ENCODE measurements at places on chromosomes 6 and 20.

GRCh38 chr20:31644701-31645100 lies 7.0 kb downstream of the COX4I2 start:
- DNase-seq, result no peak

DNA sequence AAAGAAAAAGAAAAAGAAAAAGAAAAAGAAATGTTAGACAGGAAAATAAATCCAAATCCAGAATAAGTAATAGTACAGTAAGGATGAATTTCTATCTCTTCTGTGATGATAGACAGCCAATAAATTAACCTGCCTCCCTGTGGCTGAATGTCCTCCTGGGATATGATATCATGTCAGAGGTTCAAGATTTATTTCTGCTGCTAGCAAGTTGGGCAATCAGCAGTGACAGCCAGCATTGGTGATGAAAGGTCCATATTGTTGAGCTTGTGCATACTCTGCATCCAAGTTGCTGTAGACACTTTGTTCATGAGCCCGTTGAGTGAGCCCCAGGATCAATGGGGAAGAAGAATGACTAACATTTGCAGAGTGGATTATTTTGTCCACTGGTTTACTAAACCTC lies 44.9 kb upstream of the CEP85L start:
- DNase-seq, result no peak

DNA sequence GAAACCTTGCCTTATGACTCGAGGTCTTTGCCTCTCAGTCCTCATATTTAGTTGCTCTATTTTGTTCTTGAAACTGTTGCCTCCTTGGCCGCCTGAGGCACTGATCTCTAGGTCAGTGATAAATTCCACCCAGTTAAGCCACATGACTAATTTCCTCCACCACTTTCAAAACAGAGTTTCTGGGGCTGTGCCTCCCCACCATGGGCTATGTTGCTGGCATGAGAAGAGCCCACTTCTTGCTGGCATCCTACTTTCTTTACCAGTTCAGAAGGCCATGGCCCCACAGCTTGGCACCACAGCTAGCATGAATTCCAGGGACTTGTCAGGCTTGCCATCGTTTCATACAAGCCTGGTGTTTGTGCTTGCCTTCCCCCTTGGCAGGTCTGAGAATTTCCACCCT lies 361.4 kb upstream of the JAG1 start:
- no peak for DNase-seq

DNA sequence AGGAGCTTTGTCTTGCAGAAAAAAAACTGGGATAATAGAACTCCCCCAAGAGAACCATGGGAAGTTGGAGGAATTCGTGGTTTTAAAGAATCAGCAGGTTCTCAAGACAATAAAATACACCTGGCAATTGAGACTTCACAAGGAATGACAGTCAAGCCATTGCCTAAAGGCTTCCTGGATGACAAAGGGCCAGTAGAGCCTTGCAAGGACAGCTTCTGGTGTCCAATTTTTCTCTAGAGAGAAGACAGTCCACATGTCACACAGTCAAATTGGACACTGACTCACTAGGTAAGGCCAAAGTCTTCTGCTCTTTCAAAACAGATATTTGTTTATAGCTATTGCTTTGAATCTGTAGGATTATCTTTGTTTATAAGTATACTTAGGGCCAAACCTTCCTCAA lies 80.3 kb upstream of the BMP5 start:
- DNase-seq, result no peak

- DNase-seq, result no peak
Measured at GRCh38 chr6:105364243-105364642, 38.6 kb downstream of the PREP start.

- DNase-seq, result no peak
Measured at GRCh38 chr6:139710556-139710955, 336.1 kb upstream of the CITED2 start.
